ENCODE measurements at places on chromosomes 3 and 15.

DNA sequence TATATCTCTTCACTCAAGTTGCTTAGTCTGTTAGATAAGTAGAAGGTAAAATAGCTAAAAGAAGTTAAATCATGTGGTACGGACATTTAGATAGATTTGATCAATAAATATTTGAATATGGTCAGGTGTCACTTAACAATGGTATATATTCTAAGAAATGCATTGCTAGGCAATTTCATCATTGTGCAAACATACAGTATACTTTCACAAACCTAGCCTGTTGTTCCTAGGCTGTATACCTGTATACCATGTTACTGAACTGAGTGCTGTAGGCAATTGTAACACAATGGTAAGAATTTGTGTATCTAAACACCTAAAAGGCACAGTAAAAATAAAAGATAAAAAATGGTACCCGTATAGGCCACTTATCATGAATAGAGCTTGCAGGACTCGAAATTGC, 112.8 kb upstream of the CGNL1 start:
- DNase-seq: no peak

DNA sequence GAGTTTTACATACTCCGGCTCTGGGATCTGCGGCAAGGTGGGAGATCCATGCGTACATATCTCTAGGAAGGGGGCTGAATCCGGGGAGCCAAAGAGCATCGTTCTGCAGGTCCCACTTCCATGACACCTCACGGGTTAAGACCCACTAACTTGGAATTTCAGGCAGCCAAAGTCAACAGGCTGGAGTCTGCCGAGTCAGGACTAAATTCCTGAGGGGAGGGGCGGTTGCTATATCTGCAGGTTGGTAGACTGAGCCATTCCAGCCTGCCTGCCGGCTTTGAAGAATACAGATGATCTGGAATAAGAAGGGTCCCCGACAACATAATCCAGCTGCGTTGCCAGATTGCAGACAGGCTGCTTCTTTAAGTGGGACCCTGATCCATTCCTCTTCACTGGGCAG, 65.4 kb upstream of the PEX5L start:
- no peak for DNase-seq

DNA sequence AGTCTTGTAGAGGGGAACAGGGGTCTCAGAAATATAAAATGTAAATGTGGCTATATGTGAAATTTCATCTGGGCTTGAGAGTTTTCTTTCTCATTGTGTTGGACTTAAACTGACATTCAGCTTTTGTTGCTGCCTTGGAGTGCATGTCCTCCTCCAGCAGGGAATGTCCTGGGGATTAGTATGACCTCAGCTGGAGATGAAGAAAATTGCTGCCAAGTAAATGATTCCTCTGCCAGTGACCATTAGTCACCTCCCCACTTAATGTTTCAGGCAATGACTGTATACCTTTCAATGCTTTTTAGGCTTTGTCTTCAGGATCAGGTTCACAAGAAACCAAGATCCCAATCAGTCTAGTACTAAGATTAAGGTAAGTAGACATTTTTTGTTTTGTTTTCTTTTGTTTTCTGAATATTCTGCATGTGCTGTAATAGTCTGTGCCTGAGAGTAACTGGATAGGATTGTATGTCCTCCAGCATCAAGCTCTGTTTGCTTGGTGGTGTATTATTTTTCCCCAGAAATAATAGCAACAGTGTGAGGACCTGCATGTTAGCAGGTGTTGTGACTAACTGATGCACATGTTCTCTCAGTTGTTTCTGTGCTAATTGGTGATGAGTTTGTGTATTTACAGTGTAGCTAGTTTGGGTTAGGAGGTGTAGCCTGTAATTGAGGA, 18.1 kb upstream of the SLC22A13 start:
- peak; percentile 49 for DNase-seq

DNA sequence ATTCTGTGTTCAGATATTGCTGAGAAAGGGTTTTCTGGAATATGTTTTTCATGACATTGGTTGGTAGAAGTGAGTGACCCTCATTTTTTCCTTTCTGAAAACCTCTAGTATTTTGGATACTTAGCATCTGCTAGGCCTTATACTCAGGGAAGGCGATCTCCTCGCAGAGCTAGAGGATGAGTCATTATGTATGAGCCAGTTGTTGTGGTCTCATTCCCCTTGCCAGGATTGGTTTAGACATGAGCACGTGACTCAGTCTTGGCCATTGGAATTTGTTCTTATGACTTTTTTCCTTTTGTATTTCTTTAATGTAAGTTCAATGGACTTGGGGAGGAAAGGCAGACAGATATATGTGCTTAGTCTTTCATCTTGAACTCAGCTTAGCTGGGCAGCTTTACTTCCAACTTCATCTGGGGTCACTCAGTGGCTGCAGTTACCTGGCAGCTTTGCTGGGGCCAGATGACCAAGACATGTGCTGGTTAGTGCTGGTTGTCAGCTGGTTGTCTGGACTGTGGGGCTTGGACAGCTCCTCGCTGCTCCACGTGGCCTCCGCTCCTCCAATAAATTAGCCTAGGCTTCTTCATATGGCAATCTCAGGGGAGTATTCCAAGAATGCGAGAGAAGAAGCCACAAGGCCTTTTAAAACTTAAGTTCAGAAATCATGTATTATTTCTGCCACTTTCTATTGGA, 207.5 kb downstream of the IL20RB start:
- DNase-seq: no peak

DNA sequence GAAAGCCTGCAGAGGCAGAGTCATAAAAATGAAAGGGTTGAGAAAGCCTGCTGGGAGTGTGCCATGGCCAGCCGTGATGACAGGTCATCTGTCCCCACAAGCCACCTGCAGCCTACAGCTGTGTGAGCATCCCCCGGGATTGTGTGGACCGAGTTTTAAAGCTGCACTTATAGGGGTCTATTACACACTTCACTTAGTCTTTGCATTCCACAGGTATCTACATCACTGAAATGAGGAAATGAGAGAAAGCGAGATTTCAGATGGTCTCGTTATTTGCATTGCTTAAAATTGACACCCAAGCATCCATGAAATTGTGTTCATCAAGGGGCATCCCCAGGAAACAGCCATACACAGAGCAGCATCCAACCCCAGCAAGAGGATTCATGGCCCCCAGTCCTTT, 137.6 kb upstream of the TRIM42 start:
- DNase-seq: no peak

- DNase-seq: no peak
Measured at GRCh38 chr15:77507911-77508310, 87.2 kb downstream of the HMG20A start.

DNA sequence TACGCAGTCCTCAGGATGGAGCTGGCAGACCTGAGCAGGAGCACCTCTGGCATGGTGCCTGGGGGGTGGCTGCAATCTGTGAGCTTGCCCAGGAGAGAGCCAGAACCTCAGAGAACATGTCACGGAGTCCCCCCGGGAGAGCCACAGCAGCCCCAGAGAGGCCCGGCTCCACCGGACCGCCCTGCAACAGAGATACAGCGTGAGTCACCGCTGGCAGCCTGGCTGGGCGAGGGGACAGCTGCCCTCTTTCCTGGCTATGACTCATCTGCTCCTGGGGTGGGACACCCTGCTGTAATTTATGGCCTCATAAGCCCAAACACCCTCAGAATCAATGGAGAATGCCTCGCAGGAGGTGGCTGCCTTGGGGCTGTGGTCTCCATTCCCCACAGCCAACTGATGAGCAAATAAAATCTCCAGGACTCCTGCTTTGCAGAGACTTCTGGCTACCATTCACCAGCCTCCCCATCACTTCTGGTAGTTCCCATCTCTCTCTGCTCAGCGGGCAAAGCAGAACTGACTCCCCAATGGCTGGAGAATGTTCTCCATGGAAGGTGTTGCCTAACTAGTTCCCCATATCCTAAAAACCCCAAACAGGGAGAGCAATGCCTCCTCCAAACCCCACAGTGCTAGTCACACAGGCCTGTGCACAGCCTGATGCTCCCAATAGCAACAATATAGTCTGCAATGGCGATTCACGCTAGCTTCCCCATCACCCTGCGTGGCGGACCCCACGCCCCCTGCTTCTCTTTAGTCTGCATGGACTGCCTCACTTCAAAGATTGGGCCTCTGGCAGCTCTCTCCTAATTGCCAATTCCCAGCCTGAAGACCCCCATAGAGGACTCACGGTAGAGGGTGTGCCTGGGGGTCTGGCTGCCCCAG, 21.6 kb downstream of the ACSBG1 start:
- peak; percentile 11 for DNase-seq

DNA sequence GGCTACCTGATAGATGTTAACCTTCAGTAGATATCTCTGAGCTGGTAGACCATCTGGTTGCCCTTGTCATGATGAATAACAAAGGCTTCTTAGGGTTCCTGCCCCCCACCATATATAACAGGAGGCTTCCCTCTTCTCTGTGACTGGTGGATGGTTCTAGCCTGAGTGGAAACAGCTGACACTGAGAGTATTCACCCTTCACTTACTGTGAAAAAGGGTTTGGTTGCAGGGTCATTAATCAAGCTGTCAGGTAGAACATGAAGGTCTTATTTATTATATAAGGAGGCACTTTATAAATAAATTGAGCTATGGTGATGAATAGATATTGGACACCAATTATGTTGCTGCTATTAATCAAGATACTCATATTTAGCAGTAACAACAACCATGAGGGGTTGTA, 58.6 kb downstream of the CACNA2D3 start:
- DNase-seq: no peak
